Activated CD4-positive, alpha-beta T cell treated with anti-CD3 and anti-CD28 coated beads, Interleukin-2, amount 10 ng/mL, durations not matched to agents 24 days and 14 days (primary cell): ENCODE measurements at places on chromosomes 2 and 18. TPM values are rescaled to one million over a fixed set of nuclear protein-coding genes. Genes with fewer than 3 reads are reported as not detected.

GRCh38 chr2:23760736-23761135, 166.2 kb downstream of the ATAD2B start:
- peaks cover 30% of the 10 kb centered on the region for H3K36me3 ChIP-seq
- no peak for DNase-seq
- no peaks in the 10 kb centered on the region for H3K27me3 ChIP-seq
- H3K27ac ChIP-seq = no peak overlapping the region

- no peaks in the 10 kb centered on the region for H3K36me3 ChIP-seq
- peaks cover 3% of the 10 kb centered on the region for H3K4me1 ChIP-seq
- no peak overlapping the region for H3K4me3 ChIP-seq
- no peak overlapping the region for H3K27ac ChIP-seq
- H3K27me3 ChIP-seq = peaks cover 14% of the 10 kb centered on the region
- no peak for DNase-seq
Measured at GRCh38 chr2:216839688-216840087, 20.2 kb downstream of the TNP1 start.

DNA sequence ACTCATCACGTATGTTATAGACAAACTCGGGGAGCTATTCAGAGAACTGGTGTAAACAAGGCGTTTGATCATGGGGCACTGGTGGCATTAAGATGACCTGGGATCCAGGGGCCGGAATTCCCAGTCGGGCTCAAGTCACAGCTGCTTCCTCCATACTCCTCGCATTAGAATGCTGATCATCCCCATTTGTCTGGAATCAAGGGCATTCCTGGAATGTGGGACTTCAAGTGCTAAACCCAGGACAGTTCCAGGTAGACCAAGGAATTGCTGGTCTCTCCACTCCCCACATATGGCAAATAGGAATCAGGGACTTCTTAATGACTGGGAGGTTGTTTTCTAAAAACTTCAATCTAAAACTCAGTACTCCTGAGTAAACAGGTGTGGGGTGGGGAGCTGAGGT, 355.7 kb upstream of the RAB6C start:
- H3K4me3 ChIP-seq = no peak overlapping the region
- H3K36me3 ChIP-seq = no peaks in the 10 kb centered on the region
- no peak for DNase-seq
- H3K27me3 ChIP-seq = no peaks in the 10 kb centered on the region
- H3K4me1 ChIP-seq = no peaks in the 10 kb centered on the region

The KCNE4 gene
- total RNA-seq = not detected in 2 replicates

- no peaks in the 10 kb centered on the region for H3K27me3 ChIP-seq
- no peak for DNase-seq
- H3K27ac ChIP-seq = no peak overlapping the region
- H3K4me1 ChIP-seq = peaks cover 2% of the 10 kb centered on the region
- H3K4me3 ChIP-seq = no peak overlapping the region
Measured at GRCh38 chr2:133726973-133727372, 158.7 kb upstream of the NCKAP5 start.

DNA sequence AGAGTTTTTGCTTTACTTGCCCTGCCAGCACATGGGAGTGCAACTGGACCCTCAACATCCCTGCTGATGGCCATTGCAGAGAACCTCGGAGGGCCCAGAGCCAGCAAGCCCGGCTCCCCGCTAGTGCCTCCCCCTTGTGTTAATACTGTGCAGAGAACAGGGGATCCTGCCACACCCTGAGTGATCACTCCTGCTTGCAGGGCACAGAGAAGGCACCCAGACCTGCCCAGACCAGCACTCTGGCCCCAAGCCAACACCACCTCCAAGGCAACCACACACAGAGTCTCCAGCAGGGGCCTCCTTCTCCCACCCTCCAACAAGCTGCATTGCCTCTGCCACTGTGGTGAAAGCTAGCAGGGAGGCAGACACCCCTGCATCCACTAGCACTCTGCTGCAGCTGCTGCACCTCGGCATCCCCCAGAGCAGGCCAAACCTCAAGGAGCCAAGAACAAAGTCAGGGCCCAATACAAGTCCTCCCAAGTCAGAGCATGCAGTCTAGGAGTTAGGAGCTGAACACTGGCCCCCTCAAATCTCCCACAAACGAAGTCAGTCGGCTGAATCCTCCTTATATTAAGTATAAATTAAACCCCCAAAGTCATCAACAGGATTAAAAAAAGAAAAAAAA, 157.7 kb downstream of the CCDC178 start:
- H3K27me3 ChIP-seq = no peaks in the 10 kb centered on the region
- H3K27ac ChIP-seq = no peak overlapping the region

DNA sequence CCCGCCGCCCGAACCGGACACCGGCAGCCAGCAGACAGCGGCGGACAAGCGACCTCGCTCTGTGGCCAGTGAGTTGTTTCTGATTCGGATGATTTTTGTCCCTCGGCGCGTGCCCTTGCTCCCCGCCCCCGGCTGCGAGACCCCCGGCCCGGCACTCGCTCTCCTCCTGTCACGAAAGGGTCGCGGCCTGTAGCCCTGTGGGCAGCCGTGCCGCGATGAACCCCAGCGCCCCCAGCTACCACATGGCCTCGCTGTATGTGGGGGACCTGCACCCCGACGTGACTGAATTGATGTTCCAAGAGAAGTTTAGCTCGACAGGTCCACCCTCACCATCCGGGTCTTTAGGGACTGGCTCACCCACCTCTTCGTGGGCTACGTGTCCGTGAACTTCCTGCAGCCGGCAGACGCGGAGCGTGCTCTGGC, 1257.5 kb upstream of the ACVR2A start:
- H3K36me3 ChIP-seq = no peaks in the 10 kb centered on the region
- H3K4me3 ChIP-seq = no peak overlapping the region
- no peak for DNase-seq

DNA sequence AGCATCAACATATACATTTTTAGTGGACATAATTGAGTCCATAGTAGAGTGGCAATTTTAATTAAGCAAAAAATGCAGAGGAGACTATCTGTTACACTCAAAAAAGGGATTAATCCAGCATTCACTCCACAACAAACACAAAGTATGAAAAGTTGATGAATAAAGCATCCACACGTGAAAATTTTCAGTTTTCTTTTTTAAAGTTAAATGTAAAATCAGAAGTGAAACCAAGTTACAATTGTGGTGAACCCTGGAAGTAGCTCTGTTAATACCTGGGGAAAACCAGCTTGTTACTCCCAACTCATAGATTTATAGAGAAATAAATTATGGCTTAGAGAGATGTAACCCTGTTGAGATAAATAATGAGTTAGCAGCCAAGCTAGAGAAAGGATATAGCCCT, 807.8 kb downstream of the TRIB2 start:
- DNase-seq = no peak
- no peaks in the 10 kb centered on the region for H3K27me3 ChIP-seq
- H3K27ac ChIP-seq = no peak overlapping the region
- H3K36me3 ChIP-seq = no peaks in the 10 kb centered on the region
- no peak overlapping the region for H3K4me3 ChIP-seq

- peaks cover 1% of the 10 kb centered on the region for H3K36me3 ChIP-seq
- H3K4me1 ChIP-seq = peaks cover 6% of the 10 kb centered on the region
- peak; percentile 82 for DNase-seq
- H3K27me3 ChIP-seq = no peaks in the 10 kb centered on the region
- peak overlapping the region; percentile 6 for H3K27ac ChIP-seq
Measured at GRCh38 chr2:174546519-174547506, 50.8 kb downstream of the WIPF1 start.

GRCh38 chr2:240134956-240135520, 1.1 kb downstream of the COPS9 start:
- peak overlapping the region; percentile 94 for H3K4me3 ChIP-seq
- peak overlapping the region; percentile 87 for H3K27ac ChIP-seq
- peaks cover 21% of the 10 kb centered on the region for H3K4me1 ChIP-seq
- no peaks in the 10 kb centered on the region for H3K27me3 ChIP-seq
- H3K36me3 ChIP-seq = peaks cover 25% of the 10 kb centered on the region

DNA sequence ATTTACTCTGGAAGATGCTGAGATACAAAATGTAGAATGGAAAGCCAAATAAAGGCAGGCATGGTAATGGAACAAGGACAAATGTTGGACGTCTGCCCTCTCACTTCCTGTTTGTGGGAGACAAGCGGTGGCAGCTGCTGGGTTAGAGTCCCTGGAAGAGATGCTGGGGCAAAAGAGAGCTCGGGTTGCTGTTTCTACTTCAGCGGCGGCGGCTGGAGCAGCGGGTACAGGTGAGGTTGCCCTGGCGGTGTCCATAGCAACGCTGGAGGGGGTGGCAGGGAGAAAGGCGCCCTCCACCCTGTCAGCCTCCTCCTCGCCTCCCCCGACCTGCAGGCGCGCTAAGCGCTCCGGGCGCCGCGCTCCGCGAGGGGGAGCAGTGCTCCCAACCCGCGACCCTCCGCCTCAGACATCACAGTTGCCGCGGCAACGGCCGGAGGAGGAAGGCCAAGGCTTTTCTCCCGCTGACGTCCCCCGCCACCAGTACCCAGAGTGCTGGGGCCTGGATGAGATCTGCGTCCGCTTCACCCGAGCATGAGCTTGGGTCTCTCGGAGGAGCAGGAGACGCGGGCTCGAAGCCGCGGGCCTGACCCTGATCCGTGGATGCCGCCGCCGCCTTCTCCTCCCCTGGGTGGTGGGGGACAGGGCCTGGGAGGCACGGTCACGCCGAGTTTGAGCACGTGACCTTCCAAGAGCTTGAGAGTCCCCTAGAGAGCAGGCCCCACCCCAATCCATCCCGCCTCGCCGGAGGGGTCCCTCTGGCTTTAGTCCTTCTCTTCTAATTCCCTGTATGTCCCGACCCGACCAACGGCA, 65.6 kb downstream of the NOL4 start:
- peaks cover 12% of the 10 kb centered on the region for H3K27me3 ChIP-seq
- no peak overlapping the region for H3K27ac ChIP-seq
- no peaks in the 10 kb centered on the region for H3K4me1 ChIP-seq
- no peak overlapping the region for H3K4me3 ChIP-seq

The KIF5C gene
- total RNA-seq = 16.9 and 20.0 TPM in 2 replicates

DNA sequence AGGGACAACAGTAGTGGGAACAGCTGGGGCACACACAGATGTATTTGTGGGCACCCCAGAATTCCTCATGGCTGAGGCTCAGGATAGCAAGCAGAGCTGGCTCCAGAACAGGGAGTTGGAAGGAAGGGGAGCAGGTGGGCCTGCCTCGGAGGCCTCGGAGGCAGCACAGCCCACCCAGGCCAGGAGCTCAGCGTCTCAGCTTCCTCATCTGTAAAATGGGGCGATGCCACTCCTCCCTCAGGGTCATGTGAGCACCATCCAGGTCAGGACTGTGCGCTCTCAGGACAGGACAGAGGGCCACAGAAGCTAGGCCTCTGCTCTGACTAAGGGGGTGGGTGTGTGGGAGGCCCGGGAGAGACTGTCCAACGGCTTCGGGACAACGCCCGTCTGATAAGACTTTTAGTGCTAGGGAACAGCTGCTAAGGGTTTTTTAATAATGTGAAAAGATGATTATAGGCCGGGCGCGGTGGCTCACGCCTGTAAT, 106.2 kb downstream of the HDAC4 start:
- H3K36me3 ChIP-seq = peaks cover 18% of the 10 kb centered on the region
- H3K27ac ChIP-seq = peak overlapping the region; percentile 87
- H3K4me1 ChIP-seq = peaks cover 67% of the 10 kb centered on the region
- no peak for DNase-seq
- peak overlapping the region; percentile 79 for H3K4me3 ChIP-seq
- H3K27me3 ChIP-seq = peaks cover 1% of the 10 kb centered on the region

The HJURP gene
- 41.5 and 45.6 TPM in 2 replicates for total RNA-seq

The TRIM54 gene
- 0.33 and 0.47 TPM in 2 replicates for total RNA-seq

The ZAP70 gene
- total RNA-seq = 240 and 242 TPM in 2 replicates

The SH3RF3 gene
- 0.47 TPM in 2 replicates for total RNA-seq

The FRZB gene
- not detected in 2 replicates for total RNA-seq

GRCh38 chr2:114222344-114222743, 220.1 kb upstream of the DPP10 start:
- peaks cover 2% of the 10 kb centered on the region for H3K27me3 ChIP-seq
- no peak overlapping the region for H3K27ac ChIP-seq
- no peaks in the 10 kb centered on the region for H3K36me3 ChIP-seq
- no peak for DNase-seq

DNA sequence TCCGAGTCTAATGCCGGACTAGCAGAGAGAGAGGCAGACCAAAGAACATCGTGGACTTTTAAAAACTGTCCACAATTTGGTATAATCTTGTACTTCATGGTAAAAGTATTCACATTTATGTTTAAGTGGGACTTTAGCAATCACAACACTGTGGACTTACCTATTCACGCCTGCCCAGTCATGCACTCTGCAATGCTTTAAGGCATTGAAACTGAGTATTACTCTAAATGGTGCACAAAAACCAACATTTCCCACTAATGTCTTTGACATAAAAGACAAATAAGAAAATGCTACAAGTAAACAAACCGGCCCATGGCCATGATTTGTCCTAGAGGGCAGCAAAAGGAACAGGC, 91.3 kb downstream of the ACVR1 start:
- H3K36me3 ChIP-seq = peaks cover 36% of the 10 kb centered on the region
- peak overlapping the region; percentile 78 for H3K27ac ChIP-seq
- H3K4me3 ChIP-seq = peak overlapping the region; percentile 47
- H3K27me3 ChIP-seq = no peaks in the 10 kb centered on the region

DNA sequence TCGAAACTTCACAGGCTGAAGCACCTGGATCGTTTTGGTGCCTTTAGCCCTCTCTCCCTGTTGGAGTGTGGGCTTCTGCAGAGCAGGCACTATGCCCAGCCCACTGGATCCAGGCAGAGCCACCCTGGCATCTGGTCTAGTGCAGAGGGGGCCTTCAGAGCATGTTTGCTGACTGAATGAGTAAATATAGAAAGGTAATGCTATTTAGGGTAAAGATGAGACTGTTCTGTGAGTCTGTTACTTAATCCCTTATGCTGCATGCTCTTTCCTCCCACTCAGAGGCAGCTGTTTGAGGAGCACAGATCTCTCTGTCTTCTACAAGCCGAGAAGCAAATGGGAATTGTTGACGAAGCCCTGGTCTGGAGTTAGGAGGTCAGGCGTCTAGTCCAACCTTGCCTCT, 130.2 kb downstream of the RGPD3 start:
- no peak for DNase-seq
- peaks cover 4% of the 10 kb centered on the region for H3K27me3 ChIP-seq
- H3K4me3 ChIP-seq = no peak overlapping the region
- H3K27ac ChIP-seq = no peak overlapping the region

The SNTG2 gene
- total RNA-seq = 0.14 TPM in 1 of 2 replicates, not detected in the other

GRCh38 chr2:49174750-49175149, 20.4 kb upstream of the FSHR start:
- no peak overlapping the region for H3K27ac ChIP-seq
- no peak for DNase-seq
- no peaks in the 10 kb centered on the region for H3K27me3 ChIP-seq
- no peaks in the 10 kb centered on the region for H3K36me3 ChIP-seq
- H3K4me3 ChIP-seq = no peak overlapping the region
- no peaks in the 10 kb centered on the region for H3K4me1 ChIP-seq
